A549 treated with ZK216348 at 1 μM for 4 hours (cell line): ENCODE measurements at places on chromosomes 1 and 21. TPM values are rescaled to one million over a fixed set of nuclear protein-coding genes. Genes with fewer than 3 reads are reported as not detected.

MFSD2A gene
- total RNA-seq, result 3.8 to 5.2 TPM (median 4.3 TPM) in 5 replicates

ADGRL2 gene
- 7.3 to 10.7 TPM (median 9.2 TPM) in 5 replicates for total RNA-seq

TFF3 gene
- not detected in 5 replicates for total RNA-seq

PHACTR4 gene
- 16.9 to 23.2 TPM (median 22.3 TPM) in 5 replicates for total RNA-seq

IRF2BP2 gene
- total RNA-seq, result 72.8 to 106 TPM (median 97.1 TPM) in 5 replicates

NBPF10 gene
- 0.55 to 0.85 TPM (median 0.67 TPM) in 5 replicates for total RNA-seq

RXFP4 gene
- not detected in 5 replicates for total RNA-seq

SEMA4A gene
- total RNA-seq, result 0.26 to 0.46 TPM (median 0.42 TPM) in 5 replicates

SLAMF8 gene
- 0.11 to 0.12 TPM in 2 of 5 replicates, not detected in the others for total RNA-seq

SKI gene
- total RNA-seq, result 16.8 to 27.1 TPM (median 25.8 TPM) in 5 replicates

VSIG8 gene
- total RNA-seq, result not detected in 5 replicates

ALG14 gene
- total RNA-seq, result 4.2 to 7.3 TPM (median 6.7 TPM) in 5 replicates

GUCA2B gene
- total RNA-seq, result 0.42 TPM in 1 of 5 replicates, not detected in the others

TTC34 gene
- total RNA-seq, result 0.02 to 0.07 TPM (median 0.05 TPM) in 4 of 5 replicates, not detected in the other

SPATA6 gene
- total RNA-seq, result 1.9 to 3.2 TPM (median 2.5 TPM) in 5 replicates

IPO13 gene
- 10.5 to 17.5 TPM (median 17.0 TPM) in 5 replicates for total RNA-seq

SPRR1B gene
- total RNA-seq, result not detected in 5 replicates

NCMAP gene
- 0.06 to 0.18 TPM (median 0.13 TPM) in 4 of 5 replicates, not detected in the other for total RNA-seq

SH2D1B gene
- 0.08 to 0.18 TPM (median 0.09 TPM) in 5 replicates for total RNA-seq

RGS5 gene
- 0.63 to 1.3 TPM (median 1.2 TPM) in 5 replicates for total RNA-seq

GJA5 gene
- not detected in 5 replicates for total RNA-seq

STIL gene
- total RNA-seq, result 9.3 to 10.9 TPM (median 10.3 TPM) in 5 replicates

OR10J1 gene
- total RNA-seq, result not detected in 5 replicates

CRTC2 gene
- 29.1 to 43.8 TPM (median 41.5 TPM) in 5 replicates for total RNA-seq

PHF13 gene
- total RNA-seq, result 7.4 to 10.0 TPM (median 9.2 TPM) in 5 replicates

PSRC1 gene
- total RNA-seq, result 16.1 to 25.4 TPM (median 24.0 TPM) in 5 replicates

LCE6A gene
- total RNA-seq, result not detected in 5 replicates

LCE1F gene
- not detected in 5 replicates for total RNA-seq

VWA5B1 gene
- total RNA-seq, result not detected in 5 replicates

KRTAP11-1 gene
- not detected in 5 replicates for total RNA-seq

VAV3 gene
- total RNA-seq, result 0.84 to 2.2 TPM (median 1.2 TPM) in 5 replicates

FLG gene
- total RNA-seq, result 0.01 to 0.02 TPM in 2 of 5 replicates, not detected in the others

ERG gene
- not detected in 5 replicates for total RNA-seq

ILDR2 gene
- total RNA-seq, result 0.02 TPM in 1 of 5 replicates, not detected in the others

KCNQ4 gene
- total RNA-seq, result 0.19 to 0.33 TPM (median 0.25 TPM) in 5 replicates

ZBTB8A gene
- total RNA-seq, result 2.5 to 4.4 TPM (median 3.8 TPM) in 5 replicates

SLC2A5 gene
- total RNA-seq, result 0.13 to 0.48 TPM (median 0.25 TPM) in 4 of 5 replicates, not detected in the other

PLA2G4A gene
- 8.3 to 11.9 TPM (median 10.3 TPM) in 5 replicates for total RNA-seq

HFM1 gene
- total RNA-seq, result not detected in 5 replicates
